Non-pigmented ciliary epithelial cell (primary cell): ENCODE measurements at places on chromosomes 2 and 18.

- no peak for DNase-seq
Observed at GRCh38 chr2:25044990-25045389, 3.1 kb downstream of the EFR3B start.

- no peak for DNase-seq
Observed at GRCh38 chr2:109473616-109474318, 140.0 kb downstream of the SEPTIN10 start.

GRCh38 chr2:227462972-227463931 lies 8.7 kb upstream of the AGFG1 start:
- no peak for DNase-seq

- no peak for DNase-seq
Observed at GRCh38 chr18:79587226-79587741, 92.3 kb upstream of the CTDP1 start.

DNA sequence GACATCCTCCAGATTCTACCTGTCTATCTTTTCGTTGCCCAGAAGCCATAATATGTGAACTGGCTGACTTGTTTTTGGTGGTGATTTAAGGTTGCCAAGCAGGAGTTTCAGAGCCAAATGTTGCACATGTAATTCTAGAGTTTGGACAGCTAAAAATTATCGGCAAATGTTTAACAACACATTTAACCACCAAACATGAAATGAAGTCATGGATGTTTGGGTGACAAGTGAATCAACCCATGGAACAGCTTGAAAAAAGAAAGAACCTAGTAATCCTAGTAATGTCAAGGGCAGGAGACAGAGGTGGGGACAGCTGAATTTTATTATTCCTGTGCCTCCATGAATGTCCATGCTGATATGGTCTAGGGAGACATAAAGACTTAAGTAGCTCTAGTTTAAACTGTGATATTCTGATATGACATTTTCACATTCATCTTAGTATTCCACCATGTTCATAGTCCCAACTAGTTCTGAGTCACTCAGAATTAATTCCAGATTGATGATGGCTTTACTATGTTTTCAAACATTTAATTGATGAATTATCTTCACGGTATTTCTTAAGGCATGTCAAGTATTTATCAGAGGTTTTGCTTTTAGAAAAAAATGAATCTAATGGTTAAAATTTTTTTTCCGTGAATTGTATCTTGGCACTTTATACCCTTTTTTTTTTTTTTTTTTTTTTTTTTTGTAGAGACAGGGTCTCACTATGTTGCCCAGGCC lies 101.7 kb downstream of the SOCS6 start:
- no peak for DNase-seq

DNA sequence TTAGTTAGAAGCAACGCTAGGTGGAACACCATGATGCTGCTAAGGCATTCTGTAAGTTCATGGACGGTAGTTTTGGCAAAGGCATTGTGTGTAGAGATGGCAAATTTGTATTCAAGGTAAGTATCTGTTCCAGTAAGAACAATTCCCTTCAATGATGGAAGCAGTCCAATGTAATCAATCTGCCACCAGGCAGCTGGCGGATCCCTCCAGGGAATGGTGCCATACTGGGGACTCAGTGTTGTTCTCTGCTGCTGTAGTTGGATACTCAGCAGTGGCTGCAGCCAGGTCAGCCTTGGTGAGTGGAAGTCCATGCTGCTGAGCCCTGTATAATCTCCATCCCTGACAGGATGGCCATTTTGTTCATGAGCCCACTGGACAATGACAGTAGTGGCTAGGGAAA lies 62.8 kb downstream of the ARL6IP6 start:
- no peak for DNase-seq

GRCh38 chr2:216532562-216532961 lies 33.9 kb downstream of the RPL37A start:
- DNase-seq = no peak

DNA sequence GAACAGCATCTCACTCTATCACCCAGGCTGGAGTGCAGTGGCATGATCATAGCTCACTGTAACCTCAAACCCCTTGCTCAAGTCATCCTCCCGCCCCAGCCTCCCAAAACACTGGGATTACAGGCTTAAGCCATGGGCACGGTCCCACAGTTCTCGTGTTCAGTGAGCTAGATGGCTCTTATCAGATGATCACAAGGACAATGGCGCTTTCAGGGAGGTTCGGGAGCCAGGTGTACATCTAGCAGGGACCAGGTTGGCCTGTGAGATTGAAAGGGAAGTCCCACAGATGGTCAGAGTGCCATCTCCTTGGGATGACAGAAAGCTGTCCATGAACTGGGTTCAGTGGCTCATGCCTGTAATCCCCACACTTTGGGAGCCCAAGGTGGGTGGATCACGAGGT lies 14.1 kb upstream of the FHOD3 start:
- DNase-seq = no peak

GRCh38 chr2:11543337-11544216 lies 9.7 kb downstream of the GREB1 start:
- DNase-seq = no peak
